ENCODE measurements at places on chromosomes 2 and 18.

- DNase-seq, result no peak
Observed at GRCh38 chr18:72866442-72866900, 1.3 kb downstream of the NETO1 start.

GRCh38 chr2:164764996-164765395, 76.6 kb downstream of the COBLL1 start:
- DNase-seq, result no peak

- DNase-seq, result no peak
Observed at GRCh38 chr18:31606265-31606664, 14.6 kb downstream of the TTR start.

GRCh38 chr2:174007010-174007409, 41.8 kb upstream of the SP3 start:
- DNase-seq, result no peak

- DNase-seq, result no peak
Observed at GRCh38 chr2:178574789-178575188, 94.5 kb downstream of the PLEKHA3 start.

- no peak for DNase-seq
Observed at GRCh38 chr2:26522325-26522724, 44.4 kb upstream of the OTOF start.

DNA sequence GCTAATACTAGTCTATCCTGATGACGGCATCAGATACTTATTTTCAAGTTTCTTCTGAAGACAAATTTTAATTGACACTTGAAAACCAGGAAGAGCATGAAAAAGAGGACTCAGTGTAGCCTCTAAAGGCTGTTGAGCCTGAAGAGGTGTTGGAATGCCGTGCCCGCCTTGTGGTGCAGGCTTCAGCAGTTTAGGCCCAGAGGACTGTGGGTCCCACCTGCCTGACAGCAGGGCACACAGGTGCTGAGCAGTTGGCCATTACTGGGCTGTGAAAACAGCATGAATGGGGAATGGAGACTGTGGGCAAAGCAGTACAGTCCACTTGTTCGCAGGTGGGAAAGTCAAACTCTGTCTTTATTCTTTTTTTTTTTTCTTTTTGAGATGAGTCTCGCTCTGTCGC, 49.8 kb upstream of the THOC1 start:
- no peak for DNase-seq

- no peak for DNase-seq
Observed at GRCh38 chr2:45008296-45009129, 739 bp downstream of the SIX2 start.

GRCh38 chr2:155021618-155022017, 323.1 kb downstream of the KCNJ3 start:
- no peak for DNase-seq

GRCh38 chr2:68196120-68196716, 38.5 kb downstream of the PNO1 start:
- peak; percentile 35 for DNase-seq

- DNase-seq, result no peak
Observed at GRCh38 chr2:62335612-62336011, 139.7 kb downstream of the B3GNT2 start.

DNA sequence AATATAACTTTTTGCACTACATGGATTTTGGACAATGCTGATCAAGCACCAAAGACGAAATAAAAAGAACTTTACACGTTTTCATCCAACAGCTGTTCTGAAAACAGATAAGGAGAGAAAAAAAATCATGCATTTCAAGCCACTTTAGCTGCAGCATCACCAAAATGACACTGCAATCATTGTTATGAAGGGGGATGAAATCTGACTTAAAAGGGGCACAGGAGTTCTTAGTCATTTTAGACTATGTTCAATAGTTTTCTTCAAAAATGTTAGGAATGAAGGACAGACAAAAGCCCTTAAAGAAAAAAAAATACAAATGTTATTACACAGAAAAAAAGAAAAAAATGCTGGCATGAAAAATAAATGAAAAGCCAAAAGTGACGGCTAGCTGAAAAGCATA, 71.2 kb downstream of the CUL3 start:
- DNase-seq, result no peak

DNA sequence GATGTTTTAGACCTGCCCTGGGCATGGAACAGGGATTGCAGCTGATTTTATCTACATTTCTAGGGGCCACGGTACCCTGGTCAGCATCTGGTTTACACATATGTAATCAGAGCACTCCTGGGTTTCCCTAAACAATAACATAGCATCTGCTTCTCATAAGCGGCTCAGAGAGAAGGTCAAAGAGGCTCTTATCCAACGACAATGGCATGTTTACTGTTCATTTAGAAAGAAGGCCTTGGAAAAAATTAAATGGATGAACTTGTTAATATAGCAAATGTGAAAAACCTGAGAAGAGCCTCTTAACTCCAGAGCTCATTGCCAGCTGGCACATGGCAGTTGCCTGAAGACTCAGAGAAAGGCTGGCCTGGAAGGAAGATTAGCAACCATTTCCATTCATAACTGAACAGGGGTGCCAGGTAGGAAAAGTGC, 202.8 kb upstream of the THUMPD2 start:
- DNase-seq, result no peak

DNA sequence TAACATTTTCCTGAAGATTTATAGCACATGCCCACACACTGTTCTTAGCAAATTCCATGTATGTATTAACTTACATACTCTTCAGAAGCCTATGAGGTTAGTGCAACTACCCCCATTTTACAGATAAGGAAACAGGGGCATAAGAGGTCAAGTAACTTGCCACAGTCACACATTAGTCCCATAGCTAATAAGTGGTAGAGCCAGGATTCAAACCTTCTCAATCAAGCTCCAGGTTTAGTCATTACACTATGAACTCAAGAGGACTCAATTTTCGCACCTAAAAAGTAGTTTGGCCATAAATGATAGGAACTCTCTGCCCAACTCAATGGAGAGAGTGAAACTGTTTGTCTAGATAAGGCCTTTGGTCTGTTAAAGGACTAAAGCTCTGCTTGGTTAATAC, 9.7 kb upstream of the RIF1 start:
- DNase-seq, result no peak

GRCh38 chr2:112065486-112065885, 10.4 kb downstream of the TMEM87B start:
- DNase-seq, result no peak

DNA sequence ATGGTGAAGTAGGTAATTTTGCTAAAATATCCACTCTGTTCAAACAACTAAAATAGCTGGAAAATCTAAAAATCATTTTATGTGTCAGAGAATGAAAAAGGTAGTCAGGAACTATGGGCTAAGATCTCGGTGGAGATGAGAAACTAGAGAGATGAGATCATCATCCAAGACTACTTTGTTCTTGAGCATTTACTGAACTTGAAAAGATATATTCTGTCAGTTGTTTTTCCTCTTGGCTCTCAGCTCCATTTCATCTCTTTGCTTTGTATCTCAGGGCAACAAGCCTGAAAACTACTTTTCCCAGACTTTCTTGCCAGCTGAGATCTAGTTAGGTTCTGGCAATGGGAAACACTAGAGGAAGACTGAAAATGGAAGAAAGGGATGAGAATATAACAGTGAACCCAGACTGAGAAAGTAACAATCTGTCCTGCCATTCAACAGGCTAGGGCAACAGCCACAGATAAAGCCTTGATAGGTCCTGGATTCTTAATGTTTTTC, 346.2 kb upstream of the MEX3C start:
- no peak for DNase-seq

DNA sequence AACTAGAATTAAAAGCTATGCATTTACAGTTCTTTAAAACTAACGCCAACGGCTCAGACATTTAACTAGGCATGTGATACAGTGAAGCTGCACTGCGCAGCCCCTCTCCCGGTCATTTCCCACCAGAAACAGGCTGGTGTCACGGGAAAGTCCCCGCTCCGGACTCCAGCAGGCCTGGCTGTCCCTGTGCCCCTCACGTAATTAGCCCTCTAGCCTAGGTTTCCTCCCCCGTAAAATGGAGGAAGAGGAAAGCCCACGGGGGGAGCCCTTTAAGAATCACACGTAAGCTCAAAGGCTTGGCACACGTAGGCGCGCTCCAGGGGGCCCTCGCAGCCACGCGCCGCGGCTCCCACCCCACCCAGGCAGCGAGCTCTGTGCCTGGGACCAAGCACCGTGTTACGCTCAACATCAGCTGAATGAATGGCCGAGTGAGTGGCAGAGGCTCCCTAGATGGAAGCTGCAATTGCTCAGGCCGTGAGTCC, 48.0 kb downstream of the KCNIP3 start:
- DNase-seq, result no peak

GRCh38 chr18:48767090-48767690, 183.6 kb downstream of the SMAD7 start:
- DNase-seq, result peak; percentile 50

DNA sequence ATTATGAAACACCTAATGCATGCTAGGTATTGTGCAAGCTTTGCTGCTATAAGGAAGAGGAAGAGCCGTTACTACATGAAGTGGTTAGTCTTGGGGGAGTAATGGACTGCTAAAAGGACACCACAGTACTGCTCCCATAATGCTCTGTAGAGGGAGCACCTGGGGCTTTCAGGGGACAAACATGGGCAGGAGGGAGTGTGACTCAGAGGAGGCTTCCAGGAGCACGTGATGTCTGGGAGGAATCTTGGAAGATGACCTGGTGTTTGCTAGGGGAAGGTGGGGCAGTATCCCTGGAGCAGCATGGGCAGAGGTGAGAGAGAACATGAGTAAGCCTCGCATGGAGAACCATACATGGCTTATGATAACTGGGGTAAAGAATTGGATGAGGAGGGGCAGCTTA, 18.8 kb downstream of the MAPK4 start:
- no peak for DNase-seq

- no peak for DNase-seq
Observed at GRCh38 chr2:107635883-107636282, 190.8 kb upstream of the RGPD4 start.

DNA sequence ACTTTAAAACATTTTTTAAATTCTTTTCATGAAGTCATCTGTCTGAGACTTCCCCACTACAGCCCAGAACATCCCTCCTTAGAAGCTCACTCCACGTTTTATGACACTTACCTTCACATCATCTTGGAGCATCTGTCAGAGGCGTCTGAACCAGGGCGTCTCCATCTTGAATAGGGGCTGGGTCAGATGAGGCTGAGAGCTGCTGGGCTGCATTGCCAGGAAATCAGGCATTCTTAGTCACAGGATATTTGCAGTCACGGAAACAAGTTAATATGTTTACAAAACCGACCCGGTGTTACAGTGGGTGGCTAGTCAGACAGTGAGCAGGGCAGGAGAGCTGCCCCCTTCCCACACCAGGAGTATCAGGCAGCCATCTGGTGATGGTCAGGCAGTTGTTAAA, 456.5 kb downstream of the FBXO15 start:
- no peak for DNase-seq

DNA sequence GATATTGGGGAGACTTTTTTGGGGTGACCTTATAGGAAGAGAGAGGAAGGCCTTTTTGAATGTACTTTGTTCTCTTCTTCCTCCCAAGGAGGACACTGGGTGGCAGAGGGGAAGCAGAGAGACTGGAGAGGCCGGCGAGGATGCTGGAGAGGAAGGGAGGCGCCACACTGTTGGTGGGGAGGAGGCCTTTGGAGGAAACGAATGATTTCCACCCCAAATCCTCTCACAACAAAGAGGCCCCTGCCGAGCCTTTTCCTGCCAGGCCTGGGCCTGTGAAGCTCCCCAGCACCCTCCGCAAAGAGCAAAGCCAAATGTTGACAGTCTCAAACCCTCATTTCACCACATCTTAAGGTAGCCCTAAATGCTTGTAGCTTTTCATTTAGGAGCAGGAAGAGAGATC, 59.0 kb upstream of the UPP2 start:
- DNase-seq, result no peak

DNA sequence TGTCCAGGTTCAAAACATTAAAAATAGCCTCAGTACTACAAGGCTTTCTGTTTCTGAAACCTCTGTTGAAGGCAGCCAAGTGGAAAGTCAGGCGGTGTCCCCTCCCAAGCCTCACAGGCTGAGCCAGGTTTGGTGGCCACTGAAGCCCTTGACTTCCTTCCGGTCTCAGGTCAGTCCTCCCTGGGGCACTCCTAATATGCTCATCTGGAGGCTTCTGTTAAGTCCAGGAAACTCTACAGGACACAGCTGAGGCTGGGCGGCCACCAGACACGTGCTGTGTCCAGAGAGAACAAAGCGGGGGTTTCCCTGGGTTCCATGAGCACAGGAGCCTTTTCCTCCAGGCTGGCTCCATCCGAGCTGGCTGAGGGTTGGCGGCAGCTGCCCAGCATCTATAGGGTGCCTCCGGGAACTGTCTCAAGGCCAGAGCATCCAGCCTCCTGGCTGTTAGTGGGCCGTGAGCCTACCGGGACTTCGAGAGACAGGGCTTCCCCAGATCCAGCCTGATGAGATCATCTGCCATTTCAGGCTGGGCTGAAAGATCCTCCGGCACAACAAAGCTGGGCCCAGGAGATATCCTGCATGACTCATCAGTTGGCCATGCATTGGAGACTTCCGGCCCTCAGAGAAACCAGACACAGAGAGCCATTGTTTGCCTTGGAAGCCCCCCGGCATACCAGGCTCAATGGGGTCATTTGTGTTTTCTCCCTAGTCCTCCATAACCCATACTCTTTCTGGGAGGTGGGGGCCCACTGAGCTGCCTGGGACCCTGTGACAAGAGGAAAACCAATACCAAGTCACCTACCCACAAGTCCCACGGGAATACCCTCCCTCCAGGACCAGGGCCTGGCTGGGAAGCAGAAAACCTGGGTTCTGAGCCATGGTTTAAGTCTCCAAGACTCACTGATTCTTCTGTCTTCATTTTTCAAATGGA, 71.7 kb downstream of the HS1BP3 start:
- DNase-seq, result no peak

DNA sequence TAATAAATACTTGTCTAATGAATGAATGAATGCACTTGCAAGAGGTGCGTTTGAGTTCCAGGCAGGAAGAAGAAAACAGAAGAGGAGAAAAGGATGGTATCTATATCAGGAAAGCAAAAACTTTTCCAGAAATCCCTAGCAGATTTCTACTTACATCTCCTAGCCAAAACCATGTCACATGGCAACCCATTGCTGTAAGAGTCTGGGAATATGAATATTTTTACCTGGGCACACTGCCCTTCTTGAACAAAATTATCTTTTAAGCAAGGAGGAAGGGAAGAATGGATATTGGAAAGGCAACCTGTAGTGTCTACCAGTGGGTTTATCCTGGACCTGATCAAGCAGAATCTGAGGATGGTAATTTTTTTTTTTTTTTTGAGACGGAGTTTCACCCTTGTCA, 44.2 kb upstream of the ASXL2 start:
- DNase-seq, result no peak

DNA sequence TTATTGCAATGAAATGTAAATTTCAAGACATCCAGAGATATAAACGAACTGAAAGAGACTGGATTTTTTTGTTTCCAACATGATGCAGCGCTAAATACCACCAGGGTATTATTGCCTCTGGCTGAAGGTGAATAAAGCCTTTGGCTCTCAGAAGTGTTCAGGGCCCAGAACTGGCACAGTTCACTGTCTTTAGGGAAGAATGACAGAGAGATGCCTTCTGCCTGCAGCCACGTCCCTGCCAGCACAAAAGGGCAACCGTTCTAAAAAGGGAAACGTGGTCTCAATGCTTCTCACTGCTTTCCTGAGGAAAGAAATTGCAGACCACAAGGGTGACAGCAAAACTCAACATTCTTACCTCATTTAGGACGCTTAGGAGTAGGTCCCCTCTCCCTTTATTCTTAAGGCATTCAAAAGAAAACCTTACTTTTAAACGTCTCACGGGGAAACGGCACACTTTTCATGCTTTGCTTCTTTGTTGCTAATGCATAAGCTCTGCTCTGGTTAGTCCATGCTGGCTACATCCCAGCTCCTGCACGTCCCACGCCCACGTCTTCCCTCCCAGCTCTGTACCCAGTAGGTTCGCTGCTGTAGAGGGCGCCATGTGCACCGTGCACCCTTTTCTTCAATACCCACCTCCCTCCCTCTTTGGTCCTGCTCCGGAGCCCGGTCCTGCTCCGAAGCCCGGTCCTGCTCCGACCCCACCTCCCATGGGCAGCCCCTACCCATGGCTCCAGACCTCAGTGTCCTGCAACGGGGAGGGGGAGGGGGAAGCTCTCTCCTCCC, 171.0 kb downstream of the HRH4 start:
- DNase-seq, result no peak
